ENCODE measurements at places on chromosomes 3 and 15.
A peak's percentile ranks its signal among the peaks of the same experiment; 100 is the strongest.

GRCh38 chr15:55770806-55771205 is 27.9 kb upstream of the PRTG start:
- no peak for DNase-seq

GRCh38 chr3:150409125-150409511 is 1.0 kb downstream of the TSC22D2 start:
- DNase-seq = no peak

DNA sequence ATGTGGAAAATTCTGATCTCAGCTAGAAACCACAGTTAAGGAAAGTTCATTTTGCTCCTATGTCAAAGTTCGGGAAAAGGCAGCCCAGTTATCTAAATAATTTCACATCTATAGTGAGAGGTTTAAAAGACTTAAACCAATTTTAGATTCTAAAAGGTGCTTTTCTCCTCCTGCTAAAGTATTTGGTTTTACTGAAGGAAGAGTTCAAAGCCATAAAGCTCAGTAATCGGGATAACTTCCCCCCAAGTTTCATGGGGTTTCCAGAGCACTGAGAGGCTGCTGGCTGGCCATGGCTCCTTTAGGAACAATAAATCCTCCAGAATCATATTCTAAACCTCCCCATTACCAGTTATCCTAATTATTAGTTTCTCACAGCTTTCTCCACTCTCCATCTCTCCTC is 38.2 kb downstream of the ZIC4 start:
- no peak for DNase-seq

DNA sequence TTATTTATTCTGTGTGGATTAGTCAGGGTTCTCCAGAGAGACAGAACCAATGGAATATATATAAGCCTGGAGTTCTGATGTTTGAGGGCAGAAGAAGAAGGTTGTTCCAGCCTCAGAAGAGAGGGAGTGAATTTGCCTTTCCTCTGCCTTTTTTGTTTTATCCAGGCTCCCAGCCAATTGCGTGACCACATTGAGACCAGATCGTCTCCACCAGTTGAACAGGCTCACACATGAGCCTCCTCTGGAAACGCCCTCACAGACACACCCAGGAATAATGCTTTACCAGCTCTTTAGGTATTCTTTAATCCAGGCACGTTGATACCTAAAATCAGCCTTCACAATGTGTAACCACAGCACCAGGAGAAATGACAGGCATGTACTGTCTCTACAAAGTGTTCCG is 923.1 kb downstream of the TBL1XR1 start:
- DNase-seq = no peak

GRCh38 chr3:124859025-124859424 is 28.1 kb downstream of the ITGB5 start:
- peak; percentile 97 for DNase-seq

DNA sequence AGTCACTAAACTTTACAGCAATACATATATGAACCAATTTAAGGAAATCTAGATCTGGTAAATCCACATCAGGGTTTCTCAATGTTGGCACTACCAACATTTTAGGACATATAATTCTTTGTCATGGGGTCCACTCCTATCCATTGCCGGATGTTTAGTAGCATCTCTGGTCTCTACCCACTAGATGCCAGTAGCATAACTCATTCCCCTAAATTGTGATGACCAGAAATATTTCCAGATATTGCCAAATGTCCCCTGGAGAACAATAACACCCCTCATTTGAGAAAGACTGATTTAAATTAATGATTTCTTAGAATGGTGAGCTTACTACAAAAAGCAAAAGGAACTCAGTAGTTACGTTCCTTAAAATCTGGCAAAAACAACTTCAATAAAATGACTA is 23.1 kb upstream of the ANKRD28 start:
- DNase-seq = no peak

DNA sequence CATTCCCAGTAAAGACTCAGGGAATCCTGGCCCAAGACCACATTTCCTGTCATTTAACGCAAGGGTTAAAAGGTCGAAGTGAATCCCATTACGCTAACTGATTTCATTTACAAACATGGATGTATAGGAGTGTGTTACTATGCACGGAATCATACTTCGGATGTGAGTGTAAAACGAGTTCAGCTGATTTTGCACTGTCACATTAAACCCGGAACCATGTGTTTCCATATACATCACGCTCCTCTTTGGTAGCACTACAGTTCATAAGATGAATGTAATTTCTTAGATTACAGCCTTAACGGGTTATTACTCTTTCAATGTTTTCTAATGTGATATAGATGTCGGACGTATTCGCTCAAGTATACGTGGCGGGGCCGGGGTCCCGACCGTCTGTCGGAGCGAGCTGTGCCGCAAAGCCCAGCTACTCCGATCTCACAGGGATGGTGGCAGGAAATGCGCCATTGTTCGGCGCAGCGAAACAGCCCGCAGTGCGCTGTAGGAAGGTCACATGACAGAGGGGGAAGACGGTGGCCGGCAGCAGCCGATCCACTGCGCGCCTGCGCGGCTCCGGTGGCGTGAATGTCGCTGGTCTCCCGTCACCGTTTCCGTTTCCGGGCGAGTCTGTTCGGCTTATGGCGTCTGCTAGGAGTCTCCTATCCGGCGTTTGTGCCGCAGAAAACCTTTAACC is 97.3 kb downstream of the NPAP1 start:
- peak; percentile 87 for DNase-seq

GRCh38 chr15:89841962-89842361 is 27.3 kb upstream of the ANPEP start:
- no peak for DNase-seq

DNA sequence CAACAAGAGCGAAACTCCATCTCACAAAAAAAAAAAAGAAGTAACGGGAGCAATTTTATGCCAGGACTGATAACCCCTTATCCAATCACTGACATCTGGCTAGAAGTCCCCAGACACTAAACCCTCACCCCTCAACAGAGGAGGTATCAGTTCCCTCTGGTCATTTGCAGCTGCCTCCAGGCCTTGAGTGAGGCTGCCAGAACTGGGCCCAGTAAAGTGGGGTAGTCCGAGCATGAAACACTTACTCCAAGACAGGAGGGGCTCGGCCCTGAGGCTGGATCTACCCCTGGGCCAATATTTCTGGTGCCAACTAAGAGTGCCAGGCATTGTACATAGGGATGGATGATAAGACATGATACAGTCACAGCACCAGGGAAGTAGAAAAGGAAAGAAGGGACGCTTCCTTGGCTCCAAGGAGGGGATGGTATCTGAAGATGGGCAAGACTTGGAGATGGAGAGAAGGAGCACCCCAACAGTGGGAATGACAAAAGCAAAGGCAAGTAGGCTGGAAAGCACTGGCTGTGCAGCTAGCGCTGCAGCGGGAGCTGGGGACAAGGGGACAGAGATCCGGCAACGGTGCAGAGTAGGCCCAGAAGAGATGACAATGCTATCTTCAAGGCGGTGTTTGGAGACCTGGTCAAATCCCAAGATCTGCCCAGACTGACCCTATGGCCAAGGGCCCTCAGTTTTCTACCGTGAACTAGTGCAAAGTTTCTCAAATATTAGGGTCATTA is 2.2 kb downstream of the XXYLT1 start:
- DNase-seq = no peak

DNA sequence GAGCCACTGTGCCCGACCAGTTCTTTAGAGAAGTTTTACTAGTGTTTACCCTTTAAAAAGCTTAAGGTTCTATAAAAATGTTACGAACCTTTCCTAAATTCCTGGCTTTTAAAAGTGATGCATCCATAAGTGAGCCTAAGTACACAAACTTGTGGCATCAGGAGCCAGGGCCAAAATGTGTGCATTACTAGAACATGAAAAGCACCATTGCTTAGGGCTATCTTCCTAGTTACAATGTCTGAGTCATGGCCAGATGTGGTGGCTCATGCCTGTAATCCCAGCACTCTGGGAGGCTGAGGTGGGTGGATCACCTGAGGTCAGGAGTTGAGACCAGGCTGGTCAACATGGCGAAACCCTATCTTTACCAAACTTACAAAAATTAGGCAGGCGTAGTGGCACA is 39.9 kb downstream of the LEO1 start:
- DNase-seq = peak; percentile 19

DNA sequence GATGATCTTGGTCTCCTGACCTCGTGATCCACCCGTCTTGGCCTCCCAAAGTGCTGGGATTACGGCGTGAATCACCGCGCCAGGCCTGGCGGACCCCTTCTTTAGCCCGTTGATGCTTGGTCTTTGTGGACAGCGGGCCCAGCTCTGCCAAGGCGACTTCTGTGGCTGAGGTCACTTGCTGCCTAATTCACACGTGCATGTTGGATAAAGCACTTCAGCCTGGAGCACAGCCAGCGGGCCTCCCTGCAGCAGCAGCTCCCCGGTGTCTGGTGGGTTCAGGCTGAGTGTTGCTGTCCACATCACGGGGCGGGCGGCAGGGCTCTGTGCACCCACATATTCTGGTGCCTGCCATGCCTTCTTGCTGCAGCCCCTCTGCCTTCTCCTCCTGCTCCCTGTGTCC is 88.4 kb downstream of the DGKG start:
- no peak for DNase-seq

DNA sequence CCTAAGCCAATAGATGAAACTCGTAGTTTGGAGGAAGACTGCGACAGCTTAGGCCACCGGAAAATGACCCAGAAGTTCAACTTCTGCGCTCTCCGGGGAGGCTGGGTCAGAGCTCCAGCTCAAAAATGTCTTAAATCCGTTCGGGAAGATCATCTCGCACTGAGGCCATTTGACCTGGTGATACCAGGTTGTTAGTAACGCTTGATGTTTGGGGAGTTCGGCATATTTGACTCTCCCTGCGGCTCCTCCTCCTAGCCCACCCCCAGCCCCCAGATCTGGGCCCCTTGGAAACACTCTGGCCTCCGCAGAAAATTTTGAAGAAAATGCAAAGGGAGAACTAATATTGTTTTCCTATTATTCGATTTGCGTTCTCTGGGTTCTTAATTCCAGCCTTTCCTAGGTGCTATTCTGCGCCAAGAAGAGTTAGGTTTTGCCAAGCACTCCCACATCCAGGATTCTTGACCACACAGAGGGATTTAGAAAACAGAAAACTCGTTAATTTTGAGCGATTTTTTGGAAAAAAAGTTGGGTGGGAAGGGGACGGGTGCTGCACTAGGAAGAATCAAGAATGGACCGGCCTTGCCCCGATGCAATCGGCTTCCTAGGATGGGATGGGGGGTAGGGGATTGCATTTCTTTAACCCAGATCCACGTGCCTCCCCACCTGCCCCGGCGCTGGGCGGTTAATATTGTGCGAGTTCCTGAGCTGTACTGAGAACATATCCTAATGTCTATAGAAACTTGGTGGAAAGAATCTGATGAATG is 50.0 kb downstream of the ZIC4 start:
- DNase-seq = no peak

DNA sequence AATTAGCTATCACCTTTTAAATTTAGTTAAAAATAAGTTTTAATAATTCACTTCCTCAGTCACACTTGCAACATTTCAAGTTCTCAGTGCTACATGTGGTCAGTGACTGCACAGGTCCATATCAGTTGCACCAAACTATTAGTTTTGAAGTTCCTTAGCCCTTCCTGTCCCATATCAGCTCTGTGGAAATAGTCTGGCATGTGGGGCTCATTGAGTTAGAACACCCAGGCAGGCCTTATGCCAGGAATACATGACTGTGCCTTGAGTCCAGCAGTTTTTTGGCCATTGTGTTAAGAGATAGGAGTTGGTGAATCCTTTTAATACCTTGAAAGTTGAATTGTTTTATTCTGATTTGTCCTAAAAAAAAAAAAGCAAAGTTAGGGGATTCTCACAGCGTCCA is 153.7 kb upstream of the BFSP2 start:
- DNase-seq = no peak

DNA sequence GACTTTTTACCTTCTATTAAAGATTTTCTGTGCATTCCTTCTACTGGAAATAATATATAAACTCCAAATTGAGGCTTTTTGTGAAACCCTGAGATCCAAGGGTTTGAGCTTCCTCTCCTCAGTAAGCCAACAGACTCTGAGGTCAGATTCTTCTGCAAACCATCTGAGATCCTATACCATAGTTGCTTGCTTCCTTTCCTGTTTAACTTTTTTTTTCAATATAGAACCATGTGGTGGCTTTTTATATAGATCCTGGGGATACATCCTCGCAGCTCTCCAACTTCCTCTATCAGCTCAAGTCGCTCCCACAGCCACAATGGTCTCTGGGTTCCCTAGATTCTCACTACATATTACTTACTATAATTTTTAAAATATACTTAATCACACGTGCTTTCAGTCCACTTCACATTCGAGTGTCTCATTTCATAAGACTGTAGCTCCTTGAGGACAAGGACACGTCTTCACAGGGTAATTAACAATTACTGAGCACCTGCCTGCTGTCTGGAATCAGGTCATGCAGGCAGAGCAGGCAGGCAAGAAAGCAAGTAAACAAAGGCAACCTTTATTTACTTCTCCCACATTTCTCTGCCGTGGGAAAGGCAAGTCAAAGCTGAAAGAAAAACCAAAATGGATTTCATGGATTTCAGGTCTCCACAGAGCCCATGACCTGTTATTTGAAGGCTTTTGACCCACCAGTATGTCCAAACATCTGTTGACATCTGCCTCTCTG is 941.5 kb downstream of the FHIT start:
- DNase-seq = no peak

DNA sequence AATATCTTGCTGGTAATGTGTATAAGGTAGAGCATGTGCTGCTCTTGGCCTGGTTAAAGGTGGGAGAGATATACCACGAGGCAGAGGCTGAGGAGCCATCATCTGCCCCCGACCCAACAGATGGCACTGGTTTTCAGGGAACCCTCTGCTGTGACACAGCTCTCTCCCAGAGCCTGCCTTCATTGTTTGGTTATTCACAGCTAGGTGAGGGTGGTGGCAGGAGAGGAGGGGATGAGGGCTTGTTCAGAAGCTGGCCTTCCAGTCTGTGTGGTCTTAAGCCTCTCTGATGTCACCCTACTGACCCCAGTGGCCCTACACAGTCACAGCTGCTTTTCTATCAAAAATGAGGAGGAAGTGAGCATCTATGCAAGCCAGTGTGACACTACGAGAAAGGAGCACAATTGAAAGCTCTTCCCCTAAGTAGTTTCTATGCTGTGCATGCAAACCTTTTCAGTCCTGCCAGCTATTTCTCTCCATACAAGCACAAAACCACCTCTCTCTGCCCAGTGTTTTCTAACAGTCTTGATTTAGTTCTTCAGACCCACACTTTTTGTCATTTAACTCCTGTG is 258.4 kb upstream of the AGTR1 start:
- DNase-seq = no peak

DNA sequence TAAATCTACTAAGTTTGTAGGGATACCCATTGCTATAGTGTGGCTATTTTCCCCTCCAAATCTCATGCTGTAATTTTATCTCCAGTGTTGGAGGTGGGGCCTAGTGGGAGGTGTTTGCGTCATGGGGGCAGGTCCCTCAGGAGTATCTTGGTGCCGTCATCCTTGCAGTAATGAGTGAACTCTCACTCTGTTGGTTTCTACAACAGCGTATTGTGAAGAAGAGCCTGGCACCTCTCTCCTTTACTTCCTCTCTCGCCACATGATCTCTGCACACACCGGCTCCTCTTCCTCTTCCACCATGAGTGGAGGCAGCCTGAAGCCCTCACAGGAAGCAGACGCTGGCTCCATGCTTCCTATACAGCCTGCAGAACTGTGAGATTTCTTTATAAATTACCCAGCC is 34.0 kb upstream of the TRPM1 start:
- DNase-seq = no peak

GRCh38 chr15:34233614-34234013 is 8.8 kb downstream of the EMC4 start:
- DNase-seq = no peak
